ENCODE measurements at places on chromosomes 11 and 22. TPM values are rescaled to one million over a fixed set of nuclear protein-coding genes. Genes with fewer than 3 reads are reported as not detected.
A peak's percentile ranks its signal among the peaks of the same experiment; 100 is the strongest.

GRCh38 chr22:30005213-30005857 is 74.9 kb upstream of the HORMAD2 start:
- peaks cover 7% of the 10 kb centered on the region for H3K4me1 ChIP-seq
- H3K4me3 ChIP-seq, result no peak overlapping the region
- DNase-seq, result peak; percentile 78
- no peak overlapping the region for H3K27ac ChIP-seq
- H3K36me3 ChIP-seq, result peaks cover 10% of the 10 kb centered on the region

DNA sequence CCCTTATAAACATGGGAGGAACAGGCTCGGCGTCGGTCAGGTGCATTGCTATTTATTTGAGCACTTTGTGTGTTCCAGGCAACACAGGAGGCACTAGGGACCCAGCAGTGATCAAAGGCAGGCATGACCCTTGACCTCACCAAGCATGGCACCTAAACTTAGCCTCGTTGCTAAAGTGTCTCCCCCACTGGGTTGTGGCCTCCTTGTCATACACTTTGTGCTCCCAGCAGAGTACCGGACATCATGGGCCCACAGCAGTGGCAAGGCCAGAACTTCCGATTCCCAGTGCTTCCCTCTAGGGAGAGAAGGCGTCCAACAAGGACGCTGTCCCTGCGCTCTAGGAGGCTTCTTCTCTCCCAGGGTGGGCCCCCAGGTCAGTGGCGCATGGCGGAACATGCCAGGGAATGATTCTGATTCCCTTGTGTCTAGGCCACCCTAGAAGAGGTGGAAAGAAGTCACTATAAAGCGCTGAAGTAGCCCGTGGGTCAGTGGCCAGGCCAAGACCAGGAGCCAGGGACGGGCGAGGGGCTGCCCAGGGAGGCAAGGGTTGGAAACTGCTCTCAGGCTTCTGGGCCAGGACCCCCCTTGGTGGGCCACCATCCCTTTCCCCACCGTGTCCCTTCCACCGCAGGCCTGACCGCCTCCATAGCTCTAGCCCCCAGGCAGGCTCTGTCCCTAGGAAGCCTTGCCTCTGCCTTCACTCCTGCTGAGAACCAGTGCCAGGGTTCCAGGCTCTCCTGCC is 19.7 kb downstream of the TOM1 start:
- DNase-seq, result no peak
- no peak overlapping the region for H3K27ac ChIP-seq
- no peak overlapping the region for H3K4me3 ChIP-seq
- H3K36me3 ChIP-seq, result peaks cover 19% of the 10 kb centered on the region
- H3K4me1 ChIP-seq, result peaks cover 17% of the 10 kb centered on the region

DNA sequence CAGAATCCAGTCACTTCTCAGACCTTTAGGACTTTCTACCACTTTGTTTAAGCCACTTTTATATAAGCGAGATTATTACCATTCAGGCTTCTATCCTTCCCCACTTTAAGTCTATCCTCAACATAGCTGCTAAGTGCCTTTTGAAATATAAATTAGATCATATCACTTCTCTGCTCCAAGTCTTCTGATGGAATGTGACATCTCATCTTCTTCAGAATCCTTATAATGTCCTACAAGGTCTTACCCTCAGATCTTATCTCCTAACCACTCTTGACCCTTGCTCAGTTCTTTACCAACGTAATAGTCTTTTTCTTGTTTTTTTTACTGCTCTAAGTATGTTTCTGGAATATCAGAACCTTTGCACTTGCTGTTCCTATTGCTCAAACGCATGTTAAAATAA is 188.7 kb downstream of the DYNC2H1 start:
- no peak overlapping the region for H3K27ac ChIP-seq
- H3K36me3 ChIP-seq, result peaks cover 16% of the 10 kb centered on the region
- DNase-seq, result no peak
- no peak overlapping the region for H3K4me3 ChIP-seq

DNA sequence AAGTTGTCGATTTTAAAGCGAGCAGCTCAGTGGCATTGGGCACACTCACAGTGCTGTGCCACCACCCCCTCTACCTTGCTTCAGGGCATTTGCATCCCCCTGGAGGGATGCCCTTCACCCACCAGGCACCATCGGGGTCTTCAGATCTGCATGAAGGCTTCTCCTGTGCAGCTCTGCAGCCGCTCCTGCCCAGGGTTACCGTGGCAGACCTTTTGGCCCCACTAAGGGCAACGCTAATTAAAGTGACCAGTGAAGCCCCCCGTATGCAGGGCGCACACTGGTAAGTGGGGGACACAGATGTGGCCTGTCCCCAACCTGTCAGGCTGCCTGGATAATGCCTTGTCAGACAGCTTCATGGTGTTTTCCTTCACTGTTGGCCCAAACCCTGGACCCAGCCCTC is 1117.7 kb downstream of the BRD1 start:
- H3K36me3 ChIP-seq, result no peaks in the 10 kb centered on the region
- no peak for DNase-seq
- no peaks in the 10 kb centered on the region for H3K4me1 ChIP-seq
- H3K4me3 ChIP-seq, result no peak overlapping the region
- H3K27ac ChIP-seq, result no peak overlapping the region
- H3K27me3 ChIP-seq, result no peaks in the 10 kb centered on the region

DNA sequence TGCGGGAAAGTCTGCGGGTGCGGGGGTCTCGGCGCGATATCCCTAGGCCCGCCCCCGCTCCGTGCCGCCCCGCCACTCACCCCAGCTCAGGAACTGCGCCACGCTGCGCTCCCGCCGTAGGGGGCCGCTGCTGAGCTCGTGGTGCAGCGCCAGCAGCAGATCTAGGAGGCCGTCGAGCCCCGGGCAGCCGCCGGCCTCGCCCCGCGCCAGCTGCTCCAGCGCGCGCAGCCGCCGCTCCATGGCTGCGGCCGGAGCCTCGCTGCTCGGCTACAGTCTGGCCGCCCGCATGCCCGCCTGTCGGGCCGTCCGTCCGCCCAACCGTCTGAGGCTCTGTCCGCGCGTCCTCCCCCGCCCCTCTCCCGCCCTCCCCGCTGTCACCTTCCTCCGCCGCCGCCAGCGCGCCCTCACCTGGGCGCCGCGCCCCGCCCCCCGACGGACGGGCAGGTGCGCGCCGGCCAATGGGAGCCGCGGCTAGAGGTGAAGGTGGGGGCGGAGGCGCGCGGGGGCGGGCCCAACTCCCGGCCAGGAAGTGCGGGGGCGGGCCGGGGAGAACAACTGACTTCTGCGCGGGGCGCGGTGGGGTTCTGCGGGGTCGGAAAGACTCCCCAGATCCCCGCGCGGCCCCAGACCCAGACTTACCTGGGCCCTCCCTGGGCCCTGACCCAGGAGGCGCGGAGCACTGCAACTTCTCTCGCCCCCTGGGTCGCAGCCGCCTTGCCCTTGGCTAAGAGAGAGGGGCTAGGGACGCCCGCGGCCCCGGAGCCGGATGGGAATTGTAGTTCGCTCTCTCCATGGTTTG is at the start of gene CDC42BPG:
TSS of gene CDC42BPG (minus strand) at position 324 of the 799 bp plus-strand sequence. CDS start at position 240, 84 bp downstream.
- H3K4me3 ChIP-seq, result peak within 1 kb of the TSS; percentile 57
- H3K36me3 ChIP-seq, result no peaks in the 10 kb centered on the region
- H3K27ac ChIP-seq, result peak within 1 kb of the TSS; percentile 23
- H3K27me3 ChIP-seq, result no peaks in the 10 kb centered on the region
- H3K4me1 ChIP-seq, result peaks cover 30% of the 10 kb centered on the region

Gene PICK1
- total RNA-seq, result 16.0 TPM

- H3K27me3 ChIP-seq, result no peaks in the 10 kb centered on the region
- H3K4me1 ChIP-seq, result no peaks in the 10 kb centered on the region
- H3K4me3 ChIP-seq, result no peak overlapping the region
- no peak for DNase-seq
Observed at GRCh38 chr11:44548032-44548695, 17.3 kb upstream of the CD82 start.

Gene DDT
- 108 TPM for total RNA-seq

DNA sequence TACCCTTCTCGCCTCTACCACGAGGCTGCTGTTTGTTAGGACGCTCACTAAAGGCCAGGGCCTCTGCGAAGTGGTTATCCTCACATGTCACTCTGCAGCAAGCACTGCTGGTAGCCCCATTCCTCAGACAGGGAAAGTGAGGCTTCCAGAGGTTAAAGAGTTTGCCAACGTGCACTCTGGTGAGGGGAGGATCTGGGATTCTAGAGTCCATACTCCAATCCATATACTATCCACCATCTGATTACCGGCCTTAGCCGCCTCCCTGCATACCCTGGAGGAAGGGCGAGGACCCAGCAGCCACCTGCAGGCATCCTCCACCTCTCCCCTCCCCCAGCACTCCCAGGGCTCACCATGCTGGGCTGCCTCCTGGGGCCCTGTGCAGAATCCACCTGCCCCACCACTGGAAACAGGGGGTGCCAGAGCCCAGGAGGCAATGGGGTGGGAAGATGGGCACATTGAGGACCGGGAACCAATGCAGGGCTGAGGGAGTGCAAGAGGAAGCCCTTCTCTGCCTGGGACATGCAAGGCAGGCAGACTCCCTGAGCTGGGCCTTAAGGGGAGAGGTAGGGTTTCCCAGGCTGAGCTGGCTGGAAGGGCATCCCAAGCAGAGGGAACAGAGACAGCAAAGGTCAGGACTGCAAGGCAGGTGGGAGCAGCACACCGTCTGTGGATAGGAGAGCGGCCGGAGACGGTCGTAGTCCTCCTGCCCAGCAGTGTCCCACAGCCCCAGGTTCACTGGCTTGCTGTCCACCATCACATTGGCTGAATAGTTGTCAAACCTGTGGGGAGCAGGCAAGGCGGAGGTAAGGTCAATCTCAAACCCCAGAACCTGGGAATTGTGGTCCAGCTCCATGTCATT is 11.7 kb downstream of the RAC2 start:
- peak overlapping the region; percentile 67 for H3K4me3 ChIP-seq
- H3K27ac ChIP-seq, result peak overlapping the region; percentile 98
- H3K4me1 ChIP-seq, result peaks cover 97% of the 10 kb centered on the region
- H3K36me3 ChIP-seq, result peaks cover 83% of the 10 kb centered on the region
- no peak for DNase-seq
- no peaks in the 10 kb centered on the region for H3K27me3 ChIP-seq

Gene TMEM191C
- 1.4 TPM for total RNA-seq

DNA sequence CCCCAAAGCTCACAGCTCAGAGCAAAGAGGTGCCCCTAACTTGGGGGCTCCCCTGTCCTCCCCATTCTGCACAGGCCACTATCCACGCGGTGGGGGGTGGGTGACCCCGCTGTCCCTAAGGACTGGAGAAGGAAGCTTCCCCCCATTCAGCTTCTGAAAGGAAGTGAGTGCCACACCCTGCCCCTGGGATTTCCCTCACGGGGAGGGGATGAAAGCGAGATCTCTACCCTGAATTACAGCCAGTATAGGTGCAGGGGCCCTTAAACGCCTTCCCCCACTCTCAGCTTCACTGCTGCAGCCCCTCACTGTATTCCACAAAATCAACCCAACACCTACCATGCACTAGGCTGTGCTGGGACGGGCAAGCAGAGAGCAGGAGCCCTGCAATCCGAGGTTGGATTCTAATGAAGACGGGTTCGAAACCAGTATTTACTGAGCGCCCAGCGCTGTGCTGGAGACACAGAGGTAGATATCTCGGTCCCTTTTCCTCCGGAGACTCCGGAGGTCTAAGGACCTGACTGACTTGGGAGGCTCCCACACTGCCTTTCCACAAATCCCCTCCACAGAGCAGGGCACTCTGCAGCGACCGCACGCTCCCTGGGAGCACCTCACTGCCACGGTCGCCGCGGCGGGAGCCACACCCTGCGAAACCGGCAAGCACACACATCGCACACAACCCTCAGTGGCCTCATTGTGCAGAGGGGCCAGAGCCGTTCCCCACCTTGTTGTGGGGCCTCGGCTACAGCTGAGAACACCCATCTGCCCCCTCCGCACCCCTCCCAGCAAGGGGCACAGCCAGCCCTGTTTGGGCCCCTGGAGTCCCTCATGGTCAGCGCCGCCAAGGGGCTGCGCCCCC is 1.8 kb downstream of the AHNAK start:
- peaks cover 66% of the 10 kb centered on the region for H3K4me1 ChIP-seq
- H3K27me3 ChIP-seq, result no peaks in the 10 kb centered on the region
- H3K36me3 ChIP-seq, result no peaks in the 10 kb centered on the region
- peak overlapping the region; percentile 93 for H3K4me3 ChIP-seq
- H3K27ac ChIP-seq, result peak overlapping the region; percentile 83
- peak; percentile 52 for DNase-seq

Gene TEX12
- total RNA-seq, result not detected

GRCh38 chr11:114078423-114078822 is 18.9 kb downstream of the ZBTB16 start:
- no peaks in the 10 kb centered on the region for H3K27me3 ChIP-seq
- no peak overlapping the region for H3K27ac ChIP-seq
- H3K36me3 ChIP-seq, result peaks cover 3% of the 10 kb centered on the region
- peaks cover 70% of the 10 kb centered on the region for H3K4me1 ChIP-seq

Gene MFNG
- 106 TPM for total RNA-seq

GRCh38 chr11:1753229-1753928 is 3.0 kb upstream of the IFITM10 start:
- H3K27me3 ChIP-seq, result peaks cover 12% of the 10 kb centered on the region
- peaks cover 41% of the 10 kb centered on the region for H3K4me1 ChIP-seq
- no peak overlapping the region for H3K27ac ChIP-seq
- peaks cover 9% of the 10 kb centered on the region for H3K36me3 ChIP-seq
